ENCODE measurements at places on chromosomes 4 and X. TPM values are rescaled to one million over a fixed set of nuclear protein-coding genes. Genes with fewer than 3 reads are reported as not detected.

Gene IL2
- 1.1 TPM for total RNA-seq

Gene FGFBP1
- total RNA-seq = not detected

Gene PRAF2
- 21.4 TPM for total RNA-seq

Gene MGAT4D
- total RNA-seq = not detected

DNA sequence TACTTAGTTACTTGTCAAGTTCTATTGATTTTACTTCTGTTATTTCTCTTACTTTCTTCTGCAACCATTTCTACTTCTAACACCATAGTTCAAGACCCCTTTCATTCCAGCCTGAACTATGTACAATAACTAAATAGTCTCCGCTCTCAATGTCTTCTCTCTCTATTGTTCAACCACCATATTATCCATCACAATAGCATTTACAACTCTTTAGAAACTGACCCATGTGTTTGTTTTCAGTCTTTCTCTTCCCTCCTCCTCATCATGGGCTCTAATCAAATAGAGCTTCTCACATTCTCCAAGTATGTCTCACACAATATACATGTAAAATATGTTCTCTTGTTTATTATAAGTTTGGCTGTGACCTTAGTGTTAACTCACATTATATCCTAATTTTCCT is 143.6 kb downstream of the ZAR1 start:
- peaks cover 2% of the 10 kb centered on the region for H3K36me3 ChIP-seq
- H3K27ac ChIP-seq = no peak overlapping the region
- H3K27me3 ChIP-seq = no peaks in the 10 kb centered on the region
- peaks cover 7% of the 10 kb centered on the region for H3K4me1 ChIP-seq
- no peak overlapping the region for H3K4me3 ChIP-seq

GRCh38 chr4:142104041-142104440 is 467.7 kb downstream of the IL15 start:
- H3K4me3 ChIP-seq = no peak overlapping the region
- no peaks in the 10 kb centered on the region for H3K4me1 ChIP-seq

DNA sequence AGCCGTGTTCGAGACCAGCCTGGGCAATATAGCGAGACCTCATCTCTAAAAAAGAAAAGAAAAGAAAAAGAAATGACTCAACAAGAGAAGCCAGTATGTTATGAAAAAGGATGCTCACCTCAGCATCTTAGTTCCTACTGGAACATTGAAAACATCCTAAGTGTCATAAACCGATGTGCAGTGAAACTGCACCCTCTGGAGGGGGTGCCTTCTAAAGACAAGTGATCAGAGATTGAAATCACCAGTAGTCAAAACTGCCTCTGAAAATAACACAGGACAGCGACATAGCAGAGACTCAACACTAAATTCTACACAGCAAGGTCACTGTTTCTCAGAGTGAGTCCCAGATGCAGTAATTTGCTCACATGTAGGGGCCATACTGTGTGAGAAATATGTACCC is 28.0 kb upstream of the ATP6AP2 start:
- no peak overlapping the region for H3K4me3 ChIP-seq
- peaks cover 2% of the 10 kb centered on the region for H3K27me3 ChIP-seq
- no peaks in the 10 kb centered on the region for H3K36me3 ChIP-seq

- peaks cover 44% of the 10 kb centered on the region for H3K27me3 ChIP-seq
- H3K4me3 ChIP-seq = no peak overlapping the region
- peaks cover 18% of the 10 kb centered on the region for H3K4me1 ChIP-seq
- no peak overlapping the region for H3K27ac ChIP-seq
- DNase-seq = no peak
Measured at GRCh38 chrX:72021975-72022374, 109.7 kb downstream of the RTL5 start.

DNA sequence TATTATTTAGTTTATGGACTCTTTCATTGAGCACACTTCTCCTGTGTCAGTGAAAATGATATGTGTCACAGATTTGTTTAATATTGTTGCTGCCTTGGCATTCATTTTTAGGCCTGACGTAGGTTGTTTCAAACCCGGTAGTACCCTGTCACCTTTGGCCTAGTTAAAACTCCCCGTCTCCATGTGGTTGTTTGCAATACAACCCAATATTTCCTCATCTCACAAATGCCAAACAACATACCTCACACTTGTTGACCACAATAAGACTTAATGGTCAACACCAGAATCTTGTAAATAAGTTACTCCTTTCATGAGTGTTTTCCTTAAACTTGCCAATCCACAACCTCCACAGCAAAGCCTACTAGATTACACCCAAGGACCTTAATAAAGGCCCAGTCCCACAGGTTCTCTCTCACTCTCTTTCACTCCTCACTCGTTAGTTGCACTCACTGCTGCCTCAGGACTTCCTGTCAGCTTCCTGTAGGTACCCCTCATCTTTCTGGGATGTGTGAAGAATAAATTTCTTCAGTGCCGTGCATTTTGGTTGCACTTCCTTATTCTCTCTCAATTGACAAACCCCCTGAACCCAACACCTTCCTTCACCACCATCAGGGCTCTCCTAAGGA is 31.3 kb downstream of the IL13RA2 start:
- DNase-seq = no peak
- H3K36me3 ChIP-seq = no peaks in the 10 kb centered on the region
- no peaks in the 10 kb centered on the region for H3K4me1 ChIP-seq
- no peaks in the 10 kb centered on the region for H3K27me3 ChIP-seq
- no peak overlapping the region for H3K4me3 ChIP-seq
- no peak overlapping the region for H3K27ac ChIP-seq

Measured in activated CD8-positive, alpha-beta memory T cell treated with anti-CD3 and anti-CD28 coated beads, Interleukin-2, amount 10 ng/mL, durations not matched to agents 7 days and 5 days (primary cell).